GDM1 (cell line): ENCODE measurements at places on chromosomes 6 and 20.
A peak's percentile ranks its signal among the peaks of the same experiment; 100 is the strongest.

DNA sequence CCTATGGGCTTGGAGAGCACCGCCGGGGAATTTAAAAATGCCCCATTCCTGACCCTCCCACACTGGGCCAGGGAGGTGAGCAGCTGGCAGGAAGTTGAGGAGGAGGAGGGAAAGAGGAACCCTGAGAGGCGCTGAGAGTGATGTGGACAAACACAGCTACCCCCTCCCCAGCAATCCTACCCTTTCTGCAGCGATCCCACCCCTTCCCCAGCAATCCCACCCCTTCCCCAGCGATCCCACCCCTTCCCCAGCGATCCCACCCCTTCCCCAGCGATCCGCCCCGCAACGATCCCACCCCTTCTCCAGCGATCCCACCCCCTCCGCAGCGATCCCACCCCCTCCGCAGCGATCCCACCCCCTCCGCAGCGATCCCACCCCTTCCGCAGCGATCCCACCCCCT lies 111.6 kb downstream of the SYCP2 start:
- DNase-seq, result no peak

GRCh38 chr20:9485614-9486340 lies 28.6 kb upstream of the LAMP5 start:
- DNase-seq, result no peak

DNA sequence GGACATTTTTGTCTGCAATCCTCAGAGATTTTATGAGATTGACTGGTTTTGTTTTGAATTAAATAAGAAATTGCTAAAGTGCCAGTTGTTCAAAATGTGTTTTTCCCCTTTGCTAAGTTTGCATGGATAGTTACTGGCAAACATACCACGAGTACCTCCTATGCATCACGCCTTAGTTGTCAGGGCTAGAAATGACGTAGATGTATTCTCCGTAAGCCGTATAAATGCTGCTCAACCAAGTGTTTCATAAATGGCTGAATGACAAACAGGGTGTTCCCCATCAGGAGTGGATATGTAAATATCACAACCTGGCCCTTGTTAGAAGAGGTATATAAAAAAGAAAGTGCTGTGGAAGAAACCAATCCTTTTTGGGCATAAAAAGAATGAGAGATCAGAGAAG lies 341.1 kb upstream of the ZFP64 start:
- DNase-seq, result no peak

GRCh38 chr20:58407201-58407873 lies 18.3 kb downstream of the VAPB start:
- DNase-seq, result no peak

- no peak for DNase-seq
Observed at GRCh38 chr6:84811351-84811750, 47.0 kb upstream of the TBX18 start.

- no peak for DNase-seq
Observed at GRCh38 chr6:104170401-104170800, 689.3 kb downstream of the HACE1 start.

GRCh38 chr6:129733290-129733689 lies 23.3 kb upstream of the ARHGAP18 start:
- DNase-seq, result no peak

DNA sequence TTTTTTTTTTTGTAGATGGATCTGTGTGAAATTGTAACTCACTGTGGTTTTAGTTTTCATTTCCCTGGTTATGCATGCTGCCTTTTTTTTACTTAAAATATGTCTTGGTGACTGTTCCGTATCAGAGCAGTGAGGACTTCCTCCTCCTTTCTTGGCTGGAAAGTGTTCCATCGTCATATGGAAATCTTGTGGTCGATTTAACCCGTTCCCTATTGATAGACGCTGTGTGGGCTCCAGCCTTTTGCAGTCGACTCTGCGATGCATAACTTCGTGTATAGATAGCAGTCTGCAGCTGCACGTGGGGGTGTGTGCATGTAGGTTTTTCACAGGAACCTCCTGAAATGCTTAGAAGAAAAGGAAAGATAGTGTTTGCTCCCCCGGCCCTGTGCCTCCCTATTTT lies 28.1 kb upstream of the PNPLA1 start:
- DNase-seq, result peak; percentile 61

- no peak for DNase-seq
Observed at GRCh38 chr6:113694278-113695077, 162.7 kb upstream of the MARCKS start.

DNA sequence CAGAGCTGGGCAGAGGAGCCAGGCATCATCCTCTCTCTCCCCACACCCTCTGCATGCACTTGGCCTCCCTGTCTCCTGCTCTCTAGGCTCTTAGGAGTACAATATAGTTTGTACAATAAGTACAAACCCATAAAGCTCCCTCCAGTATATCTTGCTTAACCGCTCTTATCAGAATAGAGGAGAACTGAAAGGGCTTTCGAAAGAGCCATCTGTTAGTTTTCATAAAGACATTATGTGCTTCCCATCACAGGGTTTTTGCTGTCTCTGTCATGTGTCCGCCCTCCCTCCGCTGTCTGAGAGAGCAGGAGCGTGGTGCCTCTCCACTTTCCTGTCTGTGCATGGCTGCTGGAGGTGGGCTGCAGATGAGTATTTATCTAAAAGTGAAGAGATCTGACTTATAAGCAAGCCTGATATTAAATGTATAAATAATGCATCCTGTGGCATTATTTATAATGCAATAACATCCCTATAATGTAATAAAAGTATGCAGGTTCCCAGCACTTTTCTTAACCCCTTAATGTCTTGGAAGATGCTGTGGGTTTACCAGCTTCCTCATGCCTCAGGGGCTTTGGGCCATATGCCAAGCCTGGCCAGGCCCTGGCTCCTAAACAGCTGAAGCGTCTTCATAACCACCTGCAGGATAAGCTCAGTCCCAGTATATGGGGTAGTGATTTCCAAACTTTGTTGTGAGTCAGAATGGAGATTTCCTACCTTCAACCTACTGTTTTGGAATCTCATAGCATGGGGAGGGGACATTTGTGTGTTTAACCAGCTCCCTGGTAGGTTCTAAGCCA lies 297.1 kb downstream of the DHX35 start:
- no peak for DNase-seq

DNA sequence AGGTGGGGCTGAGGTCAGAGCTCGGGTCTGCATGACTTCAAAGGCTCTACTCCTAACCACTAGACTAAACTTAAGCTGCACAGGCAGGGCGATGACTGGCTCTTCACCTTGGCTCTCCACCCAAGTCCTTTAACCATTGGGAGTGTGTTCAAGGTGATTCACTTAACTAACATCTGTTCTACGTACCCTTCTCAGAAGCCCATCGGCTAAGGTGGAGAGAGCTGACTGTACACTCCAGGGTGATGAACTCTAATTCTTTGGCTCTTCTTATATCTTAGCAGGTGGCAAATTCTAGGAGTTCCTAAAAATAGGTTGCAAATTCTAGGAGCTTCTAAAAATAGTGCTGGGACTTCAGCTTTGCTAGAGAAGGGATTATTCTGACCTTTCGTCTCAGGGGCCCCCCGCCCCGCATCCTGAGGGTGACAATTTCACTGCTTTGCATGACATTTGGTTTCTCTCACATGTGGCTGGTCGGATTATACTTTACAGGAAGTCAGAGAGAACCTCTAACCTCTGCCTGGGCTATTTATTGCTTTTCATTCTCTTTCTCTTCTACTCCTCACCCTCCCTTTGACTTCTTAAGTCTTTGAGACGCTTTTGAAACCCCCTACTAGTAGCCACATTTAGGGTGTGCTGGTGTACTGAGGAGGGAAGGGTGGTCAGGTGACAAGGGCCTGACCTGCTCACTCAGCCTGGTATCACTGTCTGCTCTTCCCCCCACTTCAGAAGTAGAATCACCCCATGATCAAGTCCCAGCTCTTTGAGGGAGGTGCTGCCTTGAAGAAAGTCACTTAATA lies 55.5 kb downstream of the PRDM1 start:
- no peak for DNase-seq

- DNase-seq, result no peak
Observed at GRCh38 chr6:127980996-127981395, 80.1 kb upstream of the THEMIS start.

- no peak for DNase-seq
Observed at GRCh38 chr6:11699576-11699975, 79.0 kb downstream of the ADTRP start.

- no peak for DNase-seq
Observed at GRCh38 chr6:34644716-34645115, 51.9 kb downstream of the ILRUN start.
